Astrocyte (in vitro differentiated cells and primary cell): ENCODE measurements at places on chromosomes 3 and 15.

GRCh38 chr3:126473292-126474168 lies 2.2 kb downstream of the ZXDC start:
- no peak for DNase-seq

DNA sequence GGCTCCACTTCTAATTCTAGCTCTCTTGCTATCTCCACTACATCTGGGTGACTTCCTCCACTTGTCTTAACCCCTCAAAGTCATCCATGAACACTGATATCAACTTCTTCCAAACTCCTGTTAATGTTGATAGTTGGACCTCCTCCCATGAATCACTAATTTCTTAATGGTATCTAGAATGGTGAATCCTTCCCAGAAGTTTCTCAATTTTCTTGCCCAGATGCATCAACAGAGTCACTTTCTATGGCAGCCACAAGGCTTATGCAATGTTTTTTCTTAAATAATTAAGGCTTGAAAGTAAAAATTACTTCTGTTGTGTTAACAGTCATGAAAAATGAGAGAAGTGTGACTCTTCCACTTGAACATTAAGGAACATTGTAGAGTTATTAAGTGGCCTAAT lies 164.3 kb downstream of the PCCB start:
- DNase-seq = no peak

DNA sequence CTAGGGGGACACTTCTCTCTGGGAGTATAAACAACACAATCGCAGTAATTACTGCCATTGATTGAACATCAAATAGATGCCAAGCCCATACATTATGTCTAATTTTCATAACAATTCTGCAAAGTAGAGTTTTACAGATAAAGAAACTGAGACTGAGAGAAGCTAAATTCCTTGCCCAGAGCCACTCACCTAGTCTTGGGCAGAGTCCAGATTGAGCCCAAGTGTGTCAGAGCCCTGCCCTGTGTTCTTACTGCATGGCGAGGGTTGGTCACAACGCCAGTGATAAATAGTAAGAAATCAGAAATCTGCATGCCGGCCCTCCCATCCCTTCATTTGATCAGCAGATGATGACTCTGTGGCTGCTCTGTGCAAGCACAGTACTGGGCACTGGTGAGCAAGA lies 106.3 kb downstream of the C3orf70 start:
- no peak for DNase-seq

- DNase-seq = peak; percentile 98
Measured at GRCh38 chr3:197031315-197032285, 2.0 kb upstream of the MELTF start.

- no peak for DNase-seq
Measured at GRCh38 chr3:87109465-87109864, 117.6 kb upstream of the CHMP2B start.

DNA sequence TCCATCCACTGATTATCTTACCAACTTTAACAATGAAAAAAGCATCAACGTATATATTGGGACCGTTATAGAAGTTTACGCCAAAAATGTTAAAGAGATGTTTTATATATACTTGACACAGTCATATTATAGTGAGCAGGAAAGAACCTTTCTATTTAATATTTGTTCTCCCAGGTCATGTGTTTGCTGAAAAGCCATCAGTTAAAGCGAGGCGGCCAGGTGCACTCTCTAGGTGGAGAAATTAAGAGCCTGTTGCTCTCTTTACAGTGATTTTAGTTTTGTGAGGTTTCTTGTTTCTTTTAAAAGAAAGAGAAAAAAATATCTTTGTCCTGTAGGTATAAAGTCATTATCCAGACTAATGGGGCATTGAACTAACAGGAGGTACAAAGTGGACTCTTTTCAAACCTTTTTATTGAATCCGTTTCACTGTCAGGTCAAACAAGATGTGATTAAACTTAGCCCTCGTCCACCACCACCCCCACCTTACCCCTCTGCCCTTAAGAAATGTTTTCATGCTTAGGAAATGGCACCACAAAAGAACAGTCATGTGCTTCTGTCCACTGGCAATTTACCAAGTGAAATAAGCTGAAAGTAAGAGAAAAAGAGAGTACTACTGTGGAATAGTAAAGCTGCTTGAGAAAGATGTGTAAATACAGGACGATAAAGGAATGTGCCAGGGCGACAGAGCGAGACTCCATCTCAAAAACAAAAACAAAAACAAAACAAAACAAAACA lies 279.9 kb downstream of the PTPRG start:
- DNase-seq = peak; percentile 49

GRCh38 chr3:15428539-15428938 lies 1.1 kb downstream of the EAF1 start:
- peak; percentile 75 for DNase-seq

DNA sequence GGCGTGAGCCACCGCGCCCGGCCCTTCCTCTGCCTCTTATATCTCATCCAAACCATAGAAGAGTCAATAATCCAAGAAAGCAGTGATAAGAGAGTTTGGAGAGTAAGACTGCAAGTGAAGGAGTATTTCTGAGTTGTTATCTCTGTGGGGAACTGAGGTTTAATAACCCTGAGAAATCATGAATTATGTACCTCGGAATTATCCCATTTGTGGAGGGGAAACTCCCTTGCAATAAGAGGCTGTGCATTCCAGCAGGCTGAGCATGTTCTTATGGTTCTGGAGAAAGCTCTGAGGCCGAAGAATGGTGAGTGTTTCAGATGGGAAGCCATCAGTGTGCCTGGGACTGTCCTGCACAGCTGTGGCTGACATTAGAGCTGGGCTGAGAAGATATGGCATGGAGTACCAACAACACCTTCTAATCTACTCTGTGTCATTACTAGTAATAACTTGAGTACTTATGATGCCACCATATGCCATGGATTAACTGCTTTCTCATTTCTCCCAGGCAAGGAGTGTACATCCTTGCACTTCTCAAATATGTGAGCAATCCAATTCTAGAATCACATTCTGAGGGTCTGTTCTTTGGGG lies 31.4 kb upstream of the NOX5 start:
- no peak for DNase-seq

DNA sequence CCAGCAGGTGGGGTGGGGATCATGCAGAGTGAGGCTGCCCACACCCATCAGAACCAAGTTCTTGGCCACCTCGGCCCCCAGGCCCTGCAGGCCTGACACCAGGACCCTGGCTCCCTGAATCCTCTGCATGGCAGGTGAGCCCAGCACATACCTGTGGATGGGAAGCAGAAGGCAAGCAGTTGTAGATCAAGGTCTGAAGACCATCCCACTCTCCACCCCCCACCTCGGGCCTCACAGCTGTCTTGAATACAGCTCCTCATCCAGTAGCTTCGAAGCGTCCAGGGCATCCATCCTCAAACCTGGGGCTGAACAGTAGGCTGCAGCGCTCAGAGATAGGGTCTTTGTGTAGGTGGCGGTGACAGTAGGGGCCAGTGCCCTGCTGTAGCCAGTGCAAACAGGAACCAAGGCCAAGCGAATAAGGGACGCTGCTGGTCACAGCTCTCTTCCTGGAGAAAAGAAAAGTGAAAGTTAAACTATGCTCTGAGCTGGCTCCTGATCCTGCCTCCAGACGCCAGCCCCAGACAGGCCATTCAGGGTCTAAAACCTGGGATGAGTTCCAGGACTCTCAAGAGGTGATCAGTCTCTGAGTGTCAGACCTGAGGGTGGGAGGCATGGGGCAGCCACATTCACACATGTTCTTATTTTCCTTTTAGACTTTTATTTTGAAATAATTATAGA lies at the start of gene UBA7:
Gene UBA7 (minus strand): TSS at position 457 of the 678 bp plus-strand sequence. CDS start 166 bp downstream, at position 291.
- DNase-seq = peak; percentile 85

DNA sequence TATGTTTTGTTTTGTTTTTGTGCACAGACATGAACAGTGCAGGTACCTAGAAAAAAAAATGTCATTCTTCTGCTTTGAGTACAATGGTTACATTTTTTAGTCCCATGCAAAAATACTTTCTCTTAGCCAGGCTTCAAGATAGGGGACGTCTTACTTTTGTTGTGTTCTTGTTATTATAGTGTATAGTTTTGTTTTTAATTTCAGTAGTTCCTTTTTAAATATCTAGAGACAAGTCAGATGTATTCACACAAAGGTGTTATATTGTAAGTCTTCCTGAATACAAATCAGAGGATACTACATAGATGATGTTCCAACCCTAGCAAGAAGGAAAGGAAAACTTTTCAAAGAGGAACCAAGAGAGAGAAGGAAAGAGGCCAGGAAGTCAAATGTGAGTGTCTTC lies 28.8 kb upstream of the IGSF11 start:
- DNase-seq = no peak

DNA sequence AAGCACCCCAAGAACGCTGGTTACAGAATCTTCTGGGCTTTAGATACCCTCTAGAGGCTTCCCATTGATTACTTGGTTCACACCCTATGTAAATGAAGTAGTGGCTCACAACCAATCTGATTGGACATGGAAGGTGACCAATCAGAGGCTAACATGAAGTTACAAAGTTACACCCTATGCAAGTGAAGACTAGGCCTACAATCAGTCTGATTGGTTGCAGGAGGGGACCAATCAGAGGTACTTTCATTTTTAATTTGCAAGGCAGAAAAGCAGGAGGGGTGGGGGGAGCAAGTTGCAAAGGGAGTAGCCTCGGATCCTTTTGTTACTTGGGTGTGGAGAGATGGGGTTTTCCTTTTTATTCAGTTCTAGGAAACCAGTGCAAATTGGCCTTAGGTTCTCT lies 11.1 kb upstream of the RTP2 start:
- peak; percentile 36 for DNase-seq

DNA sequence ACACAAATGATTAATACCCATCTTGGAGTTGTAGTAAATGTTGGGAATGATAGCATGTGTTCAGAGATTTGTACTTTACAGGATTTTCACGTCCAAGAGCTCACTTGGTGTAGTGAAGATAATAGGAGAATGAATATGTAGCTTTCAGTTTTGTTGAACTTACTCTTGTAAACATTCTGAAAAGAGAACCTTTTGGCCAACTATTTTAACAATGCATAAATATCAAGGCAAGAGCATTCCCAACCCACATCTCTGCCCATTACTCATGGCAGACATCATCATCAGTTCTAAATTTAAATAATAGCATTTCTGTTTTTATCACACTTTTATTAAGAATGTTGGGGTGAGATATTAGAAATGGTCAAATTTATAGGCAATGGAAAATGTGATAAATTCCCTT lies 465.2 kb upstream of the TPRG1 start:
- DNase-seq = peak; percentile 44

DNA sequence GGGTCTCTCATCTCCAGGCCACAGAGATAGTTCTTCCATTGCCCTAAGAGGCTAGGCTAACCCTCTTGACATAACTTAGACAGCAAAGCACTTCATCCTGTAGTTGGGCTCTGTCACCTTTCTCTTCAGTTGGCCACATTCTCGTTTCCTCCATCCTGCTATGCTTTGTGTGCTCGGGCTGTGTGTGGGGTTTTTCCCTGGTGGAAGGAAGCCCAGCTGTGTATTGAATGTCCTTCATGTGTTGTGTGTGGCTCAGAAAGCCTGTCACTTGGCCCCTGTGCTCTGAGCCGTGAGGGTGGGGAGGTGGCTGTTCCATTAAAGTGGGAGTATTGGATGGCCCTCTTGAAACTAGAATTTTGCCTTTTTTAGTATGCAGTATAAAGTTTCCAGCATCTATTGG lies 8.8 kb upstream of the EXOG start:
- DNase-seq = no peak

DNA sequence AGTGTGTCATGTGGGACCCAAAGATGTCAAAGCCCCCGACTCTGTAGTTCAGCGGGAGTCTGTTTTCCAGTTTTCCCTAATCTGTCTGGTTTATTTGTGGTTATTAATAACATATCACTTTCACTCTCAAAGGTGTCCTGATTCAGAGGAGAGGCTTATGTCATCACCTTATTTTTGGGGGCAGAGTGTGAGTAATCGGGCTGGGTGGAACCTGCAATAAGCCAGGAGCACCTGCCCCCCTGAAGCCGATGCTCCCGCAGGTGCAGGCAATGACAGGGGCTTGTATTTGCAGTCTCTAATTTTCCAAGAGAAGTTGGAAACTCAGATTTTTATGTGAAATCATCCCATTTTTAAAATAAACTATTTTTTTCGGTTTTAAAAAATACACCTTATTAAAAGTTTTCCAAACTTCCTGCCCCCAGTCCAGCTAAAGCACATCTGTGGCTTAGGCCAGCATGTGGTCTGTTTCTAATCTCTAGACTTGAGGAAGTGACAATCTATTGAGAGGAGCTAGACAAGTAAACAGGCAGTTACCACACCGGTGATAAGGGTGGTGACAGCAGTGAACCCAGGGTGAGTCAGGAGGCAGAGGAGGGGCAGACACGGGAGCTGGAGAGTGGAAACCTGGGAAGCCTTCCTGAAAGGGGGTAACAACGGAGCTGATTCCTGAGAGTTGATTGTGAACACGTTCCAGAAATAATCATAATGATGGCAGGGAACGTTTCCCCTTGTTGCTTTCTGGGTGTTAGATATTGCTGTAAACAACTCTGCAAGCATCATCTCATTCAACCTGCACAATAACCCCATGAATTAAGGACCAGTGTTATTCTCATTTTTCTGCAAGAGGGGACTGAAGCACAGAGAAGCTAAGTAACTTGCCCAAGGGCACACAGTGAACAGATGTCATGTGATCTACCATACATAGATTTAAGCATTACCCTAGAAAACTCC lies 37.2 kb downstream of the BHLHE40 start:
- peak; percentile 79 for DNase-seq

GRCh38 chr3:185070491-185071286 lies 82.2 kb downstream of the C3orf70 start:
- no peak for DNase-seq

DNA sequence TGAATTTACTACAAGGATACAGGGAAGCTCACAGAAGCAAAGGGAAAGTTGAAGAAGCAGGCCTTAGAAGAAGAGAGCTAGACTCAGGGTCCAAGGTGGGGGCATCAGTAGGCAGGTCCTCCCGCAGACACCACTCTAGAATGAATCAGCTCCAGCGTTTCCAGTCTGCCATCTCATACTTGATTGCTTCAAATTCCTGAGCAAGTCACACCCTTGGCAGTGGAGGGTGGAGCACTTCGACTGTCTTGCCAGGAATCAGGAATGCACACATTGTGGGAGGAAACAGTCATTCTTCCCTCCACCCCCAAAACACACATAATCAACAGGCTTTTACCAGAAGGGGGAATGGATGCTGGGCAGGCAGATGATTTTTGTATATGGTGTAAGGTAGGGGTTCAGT lies 78.5 kb downstream of the CHCHD6 start:
- peak; percentile 98 for DNase-seq

DNA sequence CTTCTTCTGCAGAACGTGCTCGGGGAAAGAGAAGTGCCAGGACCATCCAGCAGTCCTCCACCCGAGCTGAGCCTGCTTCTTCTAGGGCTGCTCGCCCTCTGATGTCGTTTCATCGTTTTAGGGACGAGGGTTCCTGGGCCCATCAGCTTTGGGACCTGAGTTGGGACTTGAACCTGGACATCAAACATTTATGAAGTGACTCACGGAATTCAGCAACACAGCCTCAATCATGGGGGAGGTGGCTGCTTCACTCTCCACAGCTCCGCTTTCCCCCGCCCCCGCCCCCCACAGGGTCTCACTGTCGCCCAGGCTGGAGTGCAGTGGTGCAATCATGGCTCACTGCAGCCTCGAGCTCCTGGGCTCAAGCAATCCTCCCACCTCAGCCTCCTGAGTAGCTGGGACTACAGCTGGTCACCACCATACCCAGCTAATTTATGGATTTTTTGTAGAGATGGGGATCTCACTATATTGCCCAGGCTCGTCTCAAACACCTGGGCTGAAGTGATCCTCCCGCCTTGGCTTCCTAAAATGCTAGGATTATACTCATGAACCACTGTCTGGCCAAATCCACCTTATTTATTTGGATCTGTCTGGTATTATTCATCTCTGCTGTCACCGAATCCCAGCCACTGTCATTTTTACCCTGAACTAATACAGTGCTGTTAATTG lies 725 bp upstream of the SCAMP2 start:
- no peak for DNase-seq

- DNase-seq = no peak
Measured at GRCh38 chr15:63678393-63678792, 81.2 kb downstream of the FBXL22 start.
